ENCODE measurements at places on chromosomes 7 and 10.

DNA sequence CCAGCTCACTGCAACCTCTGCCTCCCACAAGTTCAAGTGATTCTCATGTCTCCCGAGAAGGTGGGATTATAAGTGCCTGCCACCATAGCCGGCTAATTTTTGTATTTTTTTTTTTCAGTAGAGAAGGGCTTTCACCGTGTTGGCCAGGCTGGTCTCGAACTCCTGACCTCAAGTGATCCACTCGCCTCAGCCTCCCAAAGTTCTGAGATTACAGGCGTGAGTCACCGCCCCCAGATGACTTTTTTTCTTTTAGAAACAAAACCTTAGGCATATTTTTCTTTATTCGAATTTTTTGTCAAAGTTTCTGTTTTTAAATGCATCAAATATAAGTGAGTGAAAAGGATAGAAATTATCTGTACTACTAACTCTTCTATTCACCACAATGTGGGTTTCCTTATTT is 113.1 kb downstream of the LRRC4 start:
- DNase-seq, result no peak

GRCh38 chr10:82310839-82311238 is 435.8 kb downstream of the NRG3 start:
- DNase-seq, result no peak

GRCh38 chr10:101388676-101389276 is 34.8 kb downstream of the BTRC start:
- no peak for DNase-seq

GRCh38 chr10:80598084-80598798 is 60.5 kb downstream of the SH2D4B start:
- no peak for DNase-seq

- no peak for DNase-seq
Observed at GRCh38 chr7:64300641-64301405, 12.9 kb upstream of the ZNF736 start.

DNA sequence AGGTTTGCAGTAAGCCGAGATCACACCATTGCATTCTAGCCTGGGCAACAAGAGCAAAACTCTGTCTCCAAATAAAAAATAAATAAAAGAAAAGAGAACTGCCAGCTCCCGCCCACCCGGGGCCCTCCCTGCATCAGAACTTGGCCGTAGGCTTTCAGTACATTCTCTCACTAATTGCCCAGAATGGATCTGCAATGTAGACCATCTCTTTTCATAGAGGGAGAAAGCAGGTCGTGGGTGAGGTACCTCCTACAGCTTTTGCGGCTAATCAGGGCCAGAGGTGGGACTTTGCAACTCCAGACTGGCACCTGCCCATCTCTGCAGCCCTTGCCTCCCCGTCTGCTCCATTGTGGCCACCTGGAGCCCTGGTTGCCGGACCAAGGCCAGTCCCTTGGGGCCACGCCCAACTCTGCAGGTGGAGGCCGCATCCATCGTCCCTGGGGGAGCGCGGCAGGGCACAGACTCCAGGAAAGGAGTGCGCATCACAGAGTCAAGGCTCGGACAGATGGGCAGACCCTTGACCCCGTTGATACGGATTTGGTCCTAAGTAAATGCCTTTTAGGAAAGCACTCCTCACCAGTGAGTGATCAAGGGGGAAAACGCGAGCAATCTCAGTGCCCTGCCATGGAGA is 179.1 kb upstream of the SH2B2 start:
- DNase-seq, result no peak

GRCh38 chr7:112431803-112432202 is 18.5 kb upstream of the IFRD1 start:
- no peak for DNase-seq

- no peak for DNase-seq
Observed at GRCh38 chr7:52482076-52482475, 553.4 kb upstream of the POM121L12 start.

GRCh38 chr10:99908512-99908911 is 101.2 kb downstream of the DNMBP start:
- no peak for DNase-seq

All from NCI-H345 (cell line).